ENCODE measurements at places on chromosomes 4 and X.

- no peak for DNase-seq
Observed at GRCh38 chr4:24266951-24267722, 317.2 kb downstream of the DHX15 start.

DNA sequence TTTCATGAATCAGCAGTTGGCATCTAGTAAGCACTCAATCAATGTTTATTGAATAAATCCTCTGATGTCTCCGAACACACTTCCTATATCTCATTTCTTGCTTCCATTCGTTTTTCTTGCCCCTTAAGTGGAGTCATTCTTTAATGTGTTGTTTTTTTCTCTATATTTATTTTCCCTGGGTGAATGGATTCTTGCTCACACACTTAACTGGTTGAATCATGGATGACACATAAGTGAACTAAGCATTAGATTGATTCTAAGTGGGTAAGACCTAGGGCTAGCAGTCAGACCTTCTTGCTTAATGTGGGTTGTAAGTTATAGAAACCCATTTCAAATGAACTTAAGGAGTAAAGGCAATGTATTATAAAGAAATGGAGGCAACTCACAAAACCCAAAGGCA is 111.1 kb downstream of the RTL3 start:
- DNase-seq, result no peak

DNA sequence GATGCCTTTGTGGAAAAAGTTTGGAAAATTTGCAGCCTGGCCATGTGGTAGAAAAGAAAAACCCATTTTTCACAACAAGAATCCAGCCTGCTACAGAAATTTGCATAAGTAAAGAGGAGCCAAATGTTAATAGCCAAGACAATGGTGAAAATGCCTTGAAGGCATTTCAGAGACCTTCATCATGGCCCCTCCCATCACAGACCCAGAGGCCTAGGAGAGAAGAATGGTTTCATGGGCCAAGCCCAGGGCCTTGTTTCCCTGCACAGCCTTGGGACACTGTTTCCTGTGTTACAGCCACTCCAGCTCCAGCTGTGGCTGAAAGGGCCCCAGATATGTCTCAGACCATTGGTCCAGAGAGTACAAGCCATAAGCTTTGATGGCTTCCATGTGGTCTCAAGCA is 101.4 kb upstream of the LINC00632 start:
- no peak for DNase-seq

DNA sequence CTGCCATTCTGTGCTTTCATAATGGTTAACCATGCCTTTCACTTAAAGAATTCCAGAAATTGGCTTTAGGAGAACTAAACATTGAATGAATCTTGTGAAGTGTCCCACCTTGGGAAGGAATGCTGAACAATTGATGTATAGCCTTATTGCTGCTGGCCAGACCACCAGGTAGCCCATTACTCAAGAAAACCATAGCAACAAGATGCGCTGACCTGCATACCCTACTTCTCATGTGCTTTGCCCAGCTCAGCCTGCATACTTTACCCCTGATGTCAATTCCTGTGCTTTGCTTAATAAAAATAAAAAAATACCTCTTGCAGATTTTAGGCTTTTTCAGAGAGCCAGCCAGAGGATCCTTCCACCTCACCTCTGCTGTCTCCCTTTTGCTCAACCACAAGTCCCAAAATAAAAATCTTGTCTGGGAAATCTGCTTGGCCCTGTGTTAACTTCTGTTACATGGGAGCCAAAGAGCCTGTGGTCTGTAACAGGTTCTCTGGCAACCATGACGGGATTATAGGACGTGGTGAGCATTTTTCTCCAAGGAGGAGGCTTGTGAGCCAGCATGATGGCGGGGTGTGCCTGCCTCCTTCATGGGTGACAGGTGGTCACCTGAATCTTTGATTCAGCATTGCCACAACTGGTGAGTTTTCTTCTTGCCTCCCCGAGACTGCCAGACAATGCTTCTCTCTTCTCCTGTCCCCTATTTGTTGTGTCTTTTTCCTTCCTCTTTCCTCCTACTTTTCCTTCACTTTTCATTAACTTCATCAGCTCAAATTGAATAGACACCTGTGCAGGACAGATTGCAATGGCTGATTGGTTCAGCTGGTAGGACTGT is 106.8 kb downstream of the ARSJ start:
- no peak for DNase-seq

DNA sequence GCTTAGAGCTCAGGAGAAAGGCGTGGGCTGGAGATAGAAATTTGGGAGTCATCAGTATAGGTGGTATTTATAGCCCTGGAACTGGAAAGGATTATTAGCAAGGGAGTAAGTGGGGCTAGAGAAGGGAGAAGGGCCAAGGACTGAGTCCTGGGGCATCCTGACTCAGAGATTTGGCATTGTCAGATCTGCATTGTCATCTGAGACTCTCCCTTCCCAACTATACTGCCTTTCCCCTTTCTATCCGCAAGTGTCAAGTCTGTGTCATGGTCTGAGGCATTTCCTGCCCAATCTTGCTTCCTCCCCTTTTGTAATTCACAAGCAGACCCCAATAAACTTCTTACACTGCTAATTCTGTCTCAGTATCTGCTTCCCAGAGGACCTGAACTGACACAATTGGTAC is 24.4 kb upstream of the SLC25A43 start:
- no peak for DNase-seq

DNA sequence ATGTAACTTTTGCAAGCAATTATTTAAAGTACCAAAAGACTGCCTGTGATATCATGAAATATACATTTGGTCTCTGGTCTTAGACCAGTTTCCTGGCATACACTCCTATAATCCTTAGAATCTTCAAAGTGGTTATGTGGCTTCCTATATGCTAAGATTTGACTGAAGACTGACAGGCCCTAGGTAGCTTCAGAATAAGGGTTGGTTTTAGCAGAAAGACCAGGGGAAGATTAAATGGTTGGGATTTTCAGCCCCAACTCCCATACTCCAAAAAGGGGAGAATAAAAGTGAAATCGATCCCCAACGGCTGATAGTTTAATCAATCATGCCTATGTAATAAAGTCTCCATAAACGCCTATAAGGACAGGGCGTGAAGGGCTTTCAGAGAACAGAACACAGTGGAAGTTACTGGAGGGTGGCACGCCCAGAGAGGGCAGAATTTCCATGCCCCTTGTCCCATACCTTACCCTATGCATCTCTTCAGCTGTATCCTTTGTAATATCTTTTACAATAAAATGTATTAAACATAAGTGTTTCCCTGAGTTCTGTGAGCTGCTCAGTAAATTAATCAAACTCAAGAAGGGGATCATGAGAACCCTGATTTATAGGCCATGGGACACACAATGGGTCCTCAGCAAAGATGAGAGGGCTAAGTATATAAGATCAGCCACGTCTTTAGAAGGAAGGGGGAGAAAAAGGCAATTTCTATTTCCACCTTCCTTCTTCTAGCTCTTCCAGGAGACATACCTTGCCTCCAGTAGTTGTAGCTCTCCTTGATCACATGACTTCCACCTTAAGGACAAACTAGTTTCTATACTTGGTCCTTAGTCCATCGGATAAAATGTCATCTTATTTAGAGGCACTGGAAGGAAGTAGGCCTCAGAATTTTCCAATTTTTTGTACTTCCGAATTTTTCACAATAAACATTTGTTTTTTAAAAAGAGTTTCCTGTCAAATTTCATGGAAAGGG is 26.8 kb downstream of the ANKRD17 start:
- no peak for DNase-seq

- DNase-seq, result no peak
Observed at GRCh38 chrX:130593911-130594310, 192.1 kb downstream of the RBMX2 start.

DNA sequence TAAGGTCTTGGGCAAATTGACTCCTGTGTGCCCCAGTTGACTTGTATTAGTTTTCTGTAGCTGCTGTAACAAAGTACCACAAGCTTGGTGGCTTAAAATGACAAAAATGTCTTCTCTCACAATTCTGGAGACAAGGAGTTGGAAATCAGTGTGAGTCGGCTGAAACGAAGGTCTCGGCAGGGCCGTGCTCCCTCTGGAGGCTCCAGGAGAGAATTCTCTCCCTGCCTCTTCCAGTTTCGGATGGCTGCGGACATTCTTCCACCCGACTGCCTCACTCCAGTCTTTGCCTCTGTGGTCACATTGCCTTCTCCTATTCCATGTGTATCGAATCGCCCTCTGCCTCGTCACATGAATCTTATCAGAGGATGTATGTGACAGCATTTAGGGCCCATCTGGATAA is 66.0 kb upstream of the PHOX2B start:
- DNase-seq, result no peak

DNA sequence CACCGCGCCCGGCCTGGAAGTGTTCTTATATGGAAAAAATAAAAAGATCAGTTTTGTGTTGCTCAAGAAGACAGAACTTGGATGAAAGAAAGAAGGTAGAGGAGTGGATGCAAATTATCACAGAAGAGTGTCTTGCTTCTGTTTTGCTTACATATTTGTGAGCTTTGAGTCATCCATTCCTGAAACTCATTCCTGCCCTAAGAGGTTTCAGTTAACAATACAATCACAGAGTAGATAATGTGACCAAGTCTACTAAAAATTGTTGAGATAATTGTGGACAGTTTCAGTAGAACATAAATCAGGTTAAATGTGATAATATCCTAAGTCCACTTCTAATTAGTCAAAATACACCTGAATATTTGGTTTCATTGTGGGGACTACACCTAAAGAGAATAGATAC is 26.4 kb upstream of the LRCH2 start:
- no peak for DNase-seq

DNA sequence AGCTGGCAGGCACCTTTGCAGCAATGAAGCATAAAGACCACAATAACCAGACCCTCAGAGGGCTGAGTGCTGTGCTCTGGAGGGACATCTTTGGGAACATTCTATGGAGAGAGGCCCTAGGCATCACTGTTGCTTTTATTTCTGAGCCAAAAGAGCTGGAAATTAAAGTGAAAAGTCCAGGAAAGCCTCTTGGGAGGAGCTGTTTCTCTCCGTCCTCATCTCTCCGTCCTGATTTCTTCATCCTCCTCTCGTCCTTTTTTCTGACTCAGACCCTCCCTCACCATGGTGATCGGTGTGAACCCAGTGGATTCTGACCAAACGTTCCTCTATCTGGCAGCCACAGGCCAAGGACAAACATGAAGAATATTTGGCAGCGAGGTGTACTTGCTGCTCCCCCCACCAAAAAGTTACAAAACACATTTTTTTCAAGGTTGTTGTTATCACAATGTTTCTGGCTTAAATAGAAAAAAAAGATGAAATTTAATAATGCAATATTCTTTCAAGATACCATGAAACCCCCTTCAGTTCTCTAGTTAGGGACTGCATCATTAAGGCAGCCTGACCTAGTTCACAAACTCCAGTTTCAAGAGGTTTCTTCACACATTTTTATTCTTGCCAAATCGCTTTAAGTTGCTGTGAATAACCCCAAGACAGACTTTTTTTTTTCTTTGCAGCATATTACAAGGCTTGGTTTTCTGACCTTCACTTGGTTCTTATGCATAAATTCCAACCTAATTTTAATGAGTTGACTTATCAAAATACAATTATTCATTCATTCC is 80.2 kb downstream of the SCD5 start:
- no peak for DNase-seq

- DNase-seq, result peak; percentile 54
Observed at GRCh38 chrX:119870626-119871131, 854 bp downstream of the RNF113A start.

- DNase-seq, result no peak
Observed at GRCh38 chrX:3271834-3272186, 74.6 kb downstream of the MXRA5 start.

GRCh38 chrX:80807606-80807991 is 2.1 kb downstream of the BRWD3 start:
- DNase-seq, result no peak

- DNase-seq, result no peak
Observed at GRCh38 chrX:24668111-24668510, 21.0 kb upstream of the PCYT1B start.

GRCh38 chrX:71225676-71226075 is 2.7 kb downstream of the GJB1 start:
- no peak for DNase-seq

GRCh38 chr4:95563638-95564337 is 15.0 kb upstream of the UNC5C start:
- DNase-seq, result no peak

- no peak for DNase-seq
Observed at GRCh38 chrX:22320236-22320873, 47.6 kb downstream of the CBLL2 start.

- DNase-seq, result no peak
Observed at GRCh38 chrX:28472926-28473325, 114.3 kb upstream of the IL1RAPL1 start.

DNA sequence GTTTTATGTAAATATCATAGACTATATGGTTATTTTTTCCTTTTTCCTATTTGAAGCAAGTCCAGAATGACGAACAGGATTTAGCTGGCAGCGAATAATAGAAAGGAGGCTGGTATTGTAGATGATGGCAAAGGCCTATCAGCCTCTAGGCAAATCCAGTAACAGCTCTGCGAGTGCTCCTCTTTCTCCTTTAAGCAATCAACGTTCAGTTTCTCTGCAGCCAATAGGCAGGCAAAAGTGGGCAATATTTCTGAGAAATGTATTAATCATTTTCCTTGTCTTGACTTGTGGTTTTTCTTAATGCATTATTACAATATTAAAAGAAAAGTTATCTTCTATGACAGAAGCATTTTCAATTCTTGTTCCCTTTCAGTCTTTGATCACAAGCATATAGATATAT is 183.3 kb downstream of the SH3KBP1 start:
- DNase-seq, result no peak

GRCh38 chr4:8539661-8540060 is 40.5 kb upstream of the GPR78 start:
- DNase-seq, result peak; percentile 51

GRCh38 chr4:144734522-144734921 is 88.6 kb downstream of the HHIP start:
- no peak for DNase-seq

DNA sequence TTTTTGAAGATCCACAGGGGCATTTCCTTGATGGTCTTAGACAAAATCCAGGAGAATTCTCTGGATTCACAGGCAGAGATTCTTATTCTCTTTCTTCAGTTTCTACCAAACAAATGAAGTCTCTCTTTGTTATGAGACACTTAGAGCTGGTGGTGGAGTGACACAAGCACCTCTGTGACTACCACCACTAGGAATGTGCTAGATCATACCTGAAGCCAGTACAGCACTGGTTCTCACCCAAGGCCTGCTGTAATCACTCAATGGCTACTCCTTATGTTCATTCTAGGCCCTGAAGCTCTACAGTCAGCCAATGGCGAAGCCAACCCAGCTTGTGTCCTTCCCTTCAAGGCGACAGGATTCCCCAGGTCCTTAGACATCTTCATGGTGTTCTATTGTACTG is 482.3 kb downstream of the TRAM1L1 start:
- no peak for DNase-seq
